ENCODE measurements at places on chromosomes 13 and 19.

DNA sequence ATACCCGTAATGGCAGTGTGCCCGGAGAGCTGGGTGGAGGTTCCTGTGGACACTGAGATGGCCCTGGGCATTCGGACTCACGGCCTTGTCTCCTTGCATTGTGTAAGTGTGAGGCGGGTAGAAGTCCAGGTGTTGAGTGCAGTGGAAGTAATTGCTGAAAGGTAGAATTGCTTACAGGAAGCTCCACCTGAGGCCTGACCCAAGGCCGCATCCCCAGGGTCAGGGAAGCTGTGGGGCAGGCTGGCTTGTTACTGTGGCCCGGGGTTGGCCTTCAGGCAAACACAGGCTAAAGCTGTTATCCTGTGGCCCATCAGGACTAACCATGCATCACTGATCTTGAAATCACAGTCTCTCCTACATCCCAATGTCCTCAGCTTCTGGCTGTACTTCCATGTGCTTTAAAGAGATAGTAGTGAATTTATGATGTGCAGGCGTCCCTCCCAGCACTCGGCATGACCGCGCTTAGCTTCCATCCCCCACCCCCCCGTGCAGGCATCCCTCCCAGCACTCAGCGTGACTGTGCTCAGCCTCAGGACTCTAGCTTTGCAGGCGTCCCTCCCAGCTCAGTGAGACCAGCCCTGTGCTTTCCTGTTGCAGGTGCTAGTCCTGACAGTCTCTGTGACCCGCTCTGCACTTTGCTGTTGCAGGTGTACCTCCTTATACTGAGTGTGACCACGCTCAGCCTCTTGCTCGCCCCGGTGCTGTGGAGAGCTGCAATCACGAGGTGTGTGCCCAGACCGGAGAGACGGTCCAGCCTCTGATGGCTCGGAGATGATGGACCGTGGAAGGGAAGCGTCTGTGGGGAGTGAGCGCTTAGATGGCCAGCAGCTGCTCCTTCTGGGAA, 35.6 kb upstream of the TFDP1 start:
- no peak for DNase-seq

- no peak for DNase-seq
Observed at GRCh38 chr19:45440873-45441654, 17.3 kb upstream of the ERCC1 start.

GRCh38 chr13:68597641-68598040, 1367.5 kb upstream of the PCDH9 start:
- no peak for DNase-seq

GRCh38 chr13:85287528-85287927, 511.7 kb downstream of the SLITRK6 start:
- no peak for DNase-seq

- DNase-seq: no peak
Observed at GRCh38 chr19:3116621-3117020, 19.2 kb upstream of the GNA15 start.

GRCh38 chr13:77310579-77311279, 16.2 kb downstream of the MYCBP2 start:
- DNase-seq: no peak

GRCh38 chr13:20494656-20495055, 31.0 kb downstream of the CRYL1 start:
- DNase-seq: no peak

DNA sequence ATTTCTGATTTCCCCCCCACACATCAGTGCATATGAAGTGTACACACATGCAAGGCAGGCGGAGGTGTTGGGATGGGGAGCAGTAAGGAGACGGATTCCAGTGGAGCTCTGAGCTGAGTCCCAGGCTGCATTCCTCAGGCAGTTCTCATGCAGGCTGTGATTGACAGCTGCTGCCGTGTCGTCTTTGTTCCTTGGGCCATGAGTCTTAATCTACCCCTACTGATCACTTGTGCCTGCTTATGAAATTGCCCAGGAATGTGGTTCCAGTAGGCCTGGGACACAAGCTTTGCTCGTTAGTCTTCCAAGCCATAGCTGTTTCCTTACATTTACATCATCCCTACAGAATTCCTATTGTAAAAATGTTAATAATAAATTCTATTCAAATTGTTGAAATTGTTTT, 1241.9 kb downstream of the UQCRFS1 start:
- no peak for DNase-seq

- no peak for DNase-seq
Observed at GRCh38 chr13:36133950-36134626, 2.9 kb upstream of the DCLK1 start.

DNA sequence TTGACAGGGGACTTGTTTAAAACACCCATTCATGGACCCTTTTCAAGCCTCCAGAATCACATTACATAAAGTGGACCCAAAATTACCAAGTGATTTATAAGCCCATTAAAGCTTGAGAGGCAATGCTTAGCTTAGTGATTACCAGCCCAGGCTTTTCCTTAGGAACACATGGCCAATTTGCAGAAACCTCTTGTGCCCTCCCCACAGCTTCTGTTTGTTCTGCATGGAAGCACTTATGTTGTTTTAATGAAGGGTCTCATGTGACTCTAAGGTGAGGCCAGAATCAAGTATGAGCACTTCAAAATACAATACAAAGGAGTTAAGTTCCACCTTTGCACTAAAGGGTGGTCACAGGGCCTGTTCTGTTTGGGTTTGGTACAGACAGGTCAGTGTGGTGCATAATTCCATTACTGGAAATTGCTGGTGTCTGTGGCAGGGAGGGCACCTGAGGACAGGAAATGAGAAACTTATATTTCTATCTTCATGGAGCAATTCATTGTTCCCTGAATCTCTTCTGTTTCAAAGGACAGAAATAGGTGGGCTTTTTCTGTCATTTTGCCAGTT, 15.3 kb downstream of the ZNF486 start:
- no peak for DNase-seq

DNA sequence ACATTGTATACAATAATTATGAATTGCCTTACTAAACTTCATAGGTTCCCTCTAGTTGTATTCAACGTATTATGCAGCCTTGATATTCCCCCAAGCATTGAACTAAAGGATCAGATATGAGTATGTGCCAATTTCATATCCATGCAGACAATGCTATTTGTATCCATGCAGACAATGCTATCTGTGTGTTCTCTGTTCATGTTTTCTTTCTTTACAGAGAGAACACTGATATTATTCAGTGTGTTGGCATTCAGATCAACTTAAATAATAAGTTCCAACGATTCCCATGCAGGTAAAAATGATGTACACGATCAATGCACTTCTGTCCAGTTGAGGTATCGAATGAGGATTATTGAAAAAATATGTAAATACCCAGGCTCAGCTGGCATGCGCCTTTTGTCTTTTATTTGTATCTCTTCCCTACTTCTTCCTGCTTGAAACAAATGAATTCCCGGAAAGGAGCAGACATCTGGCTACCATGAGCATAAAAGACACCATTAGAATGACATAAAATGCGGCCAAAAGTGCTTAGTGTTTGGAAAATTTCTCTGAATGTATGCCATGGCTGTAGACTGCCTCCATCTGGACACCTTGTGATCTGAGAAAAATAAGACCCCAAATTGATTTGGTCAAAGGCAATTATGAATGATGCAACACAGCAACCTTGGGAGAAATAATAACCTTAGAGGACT, 731.5 kb downstream of the SLITRK1 start:
- no peak for DNase-seq

DNA sequence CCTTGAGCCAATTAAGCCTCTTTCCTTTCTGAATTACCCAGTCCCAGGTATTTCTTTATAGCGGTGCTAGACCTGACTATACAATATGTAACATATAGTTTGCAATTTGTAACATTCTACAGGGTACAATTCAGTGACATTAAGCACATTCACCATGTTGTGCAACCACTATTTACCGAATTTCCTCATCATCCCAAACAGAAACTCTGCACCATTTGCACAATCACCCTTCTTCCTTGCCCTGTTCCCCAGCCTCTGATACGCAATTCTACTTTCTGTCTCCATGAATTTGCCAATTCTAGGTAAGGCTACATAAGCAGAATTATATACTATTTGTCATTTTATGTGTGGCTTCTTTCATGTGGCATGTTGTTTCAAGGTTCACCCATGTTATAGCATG, 13.7 kb upstream of the SIGLEC10 start:
- no peak for DNase-seq

DNA sequence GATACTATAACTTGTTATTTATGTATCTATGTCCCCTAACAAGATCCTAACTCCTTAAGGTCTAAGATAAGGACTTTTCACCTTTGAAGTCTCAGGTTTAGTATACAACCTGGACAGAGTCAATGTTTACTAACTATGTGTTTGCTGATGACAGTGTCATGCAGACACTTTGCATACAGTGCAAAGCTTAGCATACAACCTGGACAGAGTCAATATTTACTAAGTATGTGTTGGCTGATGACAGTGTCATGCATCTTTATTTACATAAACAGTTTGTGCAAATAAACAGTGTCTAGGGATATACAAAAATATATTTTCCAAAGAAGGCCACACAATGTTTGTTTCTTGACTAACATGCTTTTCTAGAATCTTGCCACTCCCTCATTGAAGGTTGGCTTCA, 34.7 kb downstream of the DCT start:
- no peak for DNase-seq

DNA sequence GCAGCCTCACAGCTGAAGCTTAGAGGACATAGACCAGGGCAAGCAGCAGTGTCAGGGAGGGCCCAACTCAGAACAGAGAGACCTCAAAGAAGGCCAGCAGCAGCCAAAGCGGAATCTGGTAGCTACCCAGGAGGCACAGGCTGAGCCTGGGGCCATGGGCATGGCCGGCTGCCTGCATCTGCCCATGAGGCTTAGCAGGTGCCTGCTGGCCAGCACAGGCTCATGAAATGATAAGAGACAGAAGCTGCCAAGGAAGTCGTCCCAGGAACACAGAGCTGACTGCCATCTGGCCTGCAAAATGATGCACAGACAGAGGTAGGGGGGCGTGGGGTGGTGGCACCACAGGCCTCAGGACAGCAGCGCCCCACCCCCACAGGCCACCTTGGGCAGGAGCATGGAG, 29.2 kb downstream of the TUBA3C start:
- DNase-seq: no peak

DNA sequence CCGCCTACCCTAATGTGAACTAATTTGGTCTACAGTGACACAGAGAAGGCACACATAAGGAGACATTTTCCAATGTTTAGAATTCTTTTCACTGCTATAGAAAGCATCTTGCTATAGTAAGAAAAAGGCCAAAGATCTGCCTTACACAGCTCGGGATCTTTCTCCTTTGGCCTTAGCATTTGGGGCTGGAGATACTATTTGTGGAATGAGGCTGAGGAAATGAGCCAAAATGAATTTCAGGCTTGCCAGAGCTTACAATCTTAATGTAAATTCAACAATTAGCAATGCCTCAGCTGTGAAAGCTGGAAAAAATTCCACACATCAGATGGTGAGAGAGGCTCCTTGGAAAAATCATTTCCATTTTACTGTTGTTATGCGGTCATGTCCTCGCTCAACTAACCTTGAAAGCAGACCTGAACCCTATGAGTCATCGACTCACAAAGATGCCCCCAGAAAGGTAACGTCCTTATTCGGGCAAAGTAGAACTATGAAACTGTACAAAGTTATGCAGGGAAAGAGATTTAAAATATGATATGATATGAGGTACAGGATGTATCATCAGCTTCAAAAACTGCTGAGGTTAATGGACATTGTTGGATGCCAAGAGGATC, 324.5 kb upstream of the NBEA start:
- DNase-seq: no peak

DNA sequence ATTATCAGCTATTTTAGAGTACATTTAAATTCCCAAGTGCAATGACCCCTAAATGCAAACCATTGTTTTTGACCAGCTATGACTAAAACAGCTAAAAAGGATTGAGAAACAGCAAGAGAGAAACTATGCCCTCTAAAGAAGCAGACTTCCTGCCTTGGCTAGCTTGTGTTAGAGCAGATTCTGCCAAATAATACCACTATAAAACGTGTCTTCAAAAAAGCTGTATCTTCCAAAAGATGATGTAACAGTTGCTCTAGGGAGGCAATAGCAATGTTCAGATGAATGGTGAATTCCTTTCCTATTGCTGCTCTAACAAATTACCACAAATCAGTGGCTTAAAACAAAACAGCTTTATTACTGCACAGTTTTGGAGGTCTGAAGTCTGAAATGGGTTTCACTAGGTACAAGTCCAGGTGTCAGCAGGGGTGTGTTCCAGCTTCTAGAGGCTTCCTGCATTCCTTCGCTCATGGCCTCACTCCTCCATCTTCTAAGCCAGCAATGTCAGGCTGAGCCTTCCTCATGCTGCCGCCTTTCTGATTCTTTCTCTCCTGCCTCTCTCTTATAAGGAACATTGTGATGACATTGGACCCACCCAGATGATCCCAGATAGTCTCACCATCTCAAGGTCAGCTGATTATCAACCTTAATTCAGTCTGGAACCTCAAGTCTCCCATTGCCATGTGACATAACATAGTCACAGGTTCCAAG, 84.5 kb downstream of the LRRC63 start:
- DNase-seq: no peak

DNA sequence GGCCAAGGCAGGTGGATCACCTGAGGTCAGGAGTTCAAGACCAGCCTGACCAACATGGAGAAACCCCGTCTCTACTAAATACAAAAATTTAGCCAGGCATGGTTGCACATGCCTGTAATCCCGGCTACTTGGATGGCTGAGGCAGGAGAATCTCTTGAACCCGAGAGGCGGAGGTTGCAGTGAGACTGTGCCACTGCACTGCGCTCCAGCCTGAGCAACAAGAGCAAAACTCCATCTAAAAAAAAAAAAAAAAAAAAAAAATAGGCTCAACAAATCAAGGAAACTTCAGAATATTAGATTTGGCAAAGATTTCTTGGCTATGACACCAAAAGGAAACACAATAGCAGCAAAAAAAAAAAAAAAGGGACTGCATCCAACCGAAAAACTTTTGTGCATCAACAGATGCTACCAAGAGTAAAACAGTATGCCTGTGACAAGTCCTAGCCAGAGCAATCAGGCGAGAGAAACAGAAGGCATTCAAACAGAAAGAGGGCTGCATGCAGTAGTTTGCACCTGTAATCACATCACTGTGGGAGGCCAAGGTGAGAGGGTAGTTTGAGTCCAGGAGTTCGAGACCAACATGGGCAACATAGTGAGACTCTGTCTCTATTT, 23.8 kb downstream of the ZNF160 start:
- DNase-seq: no peak

DNA sequence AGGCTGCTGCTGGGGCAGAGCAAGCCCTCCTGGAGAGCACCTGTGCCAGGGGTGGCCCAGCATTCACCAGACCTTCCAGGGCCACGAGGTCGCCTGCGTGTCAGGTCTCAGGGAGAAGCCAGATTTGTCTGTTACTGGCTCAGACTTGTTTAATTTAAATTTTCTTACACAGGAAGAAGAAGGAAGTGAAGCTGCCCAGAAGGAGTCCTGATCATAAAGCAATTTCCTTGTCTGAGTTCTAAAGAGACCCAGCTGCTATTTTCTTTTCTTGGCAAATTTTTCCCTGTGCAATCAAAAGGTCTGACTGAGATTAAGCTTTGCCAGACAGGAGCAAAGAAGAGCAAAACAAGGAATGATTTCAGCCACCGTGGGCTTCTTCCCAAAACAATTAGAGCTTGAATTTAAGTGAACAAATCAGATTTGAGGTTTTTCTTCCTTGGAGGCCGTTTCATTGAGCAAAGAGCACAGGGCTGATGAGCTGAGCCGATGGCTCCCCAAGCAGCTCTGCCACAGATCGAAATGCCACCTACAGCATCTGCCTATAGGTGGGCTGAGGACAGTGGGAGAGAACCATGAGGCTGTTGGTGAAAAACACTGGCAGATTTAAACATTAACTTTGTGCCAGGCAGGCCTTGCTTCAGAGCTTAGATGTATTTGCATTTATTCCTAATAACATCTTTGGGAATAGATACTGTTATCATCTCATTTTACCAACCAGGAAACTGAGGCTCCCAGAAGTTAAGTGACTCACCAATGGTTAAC, 40.1 kb downstream of the HSPH1 start:
- DNase-seq: no peak
